ENCODE measurements at places on chromosomes 4 and X. TPM values are rescaled to one million over a fixed set of nuclear protein-coding genes. Genes with fewer than 3 reads are reported as not detected.

DNA sequence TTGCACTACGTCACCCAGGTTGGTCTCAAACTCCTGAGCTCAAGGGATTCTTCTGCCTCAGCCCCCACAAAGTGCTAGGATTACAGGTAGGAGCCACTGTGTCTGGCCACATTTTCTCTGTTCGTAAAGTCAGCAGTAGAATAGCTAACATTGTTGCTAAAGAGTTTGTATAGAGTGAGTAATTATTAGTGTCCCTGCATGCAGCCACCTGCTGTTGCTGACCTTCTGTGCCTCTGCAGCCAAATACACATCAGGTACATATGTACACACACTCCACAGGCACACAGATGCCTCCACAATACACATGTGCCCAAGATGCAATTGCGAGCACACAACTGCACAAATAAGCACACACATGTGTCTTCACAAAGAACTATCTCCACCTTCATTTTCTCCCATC lies 10.9 kb downstream of the DRD5 start:
- no peak for DNase-seq
- H3K4me1 ChIP-seq: no peaks in the 10 kb centered on the region
- no peaks in the 10 kb centered on the region for H3K36me3 ChIP-seq
- H3K27ac ChIP-seq: no peak overlapping the region

The PNCK gene
- not detected for polyA plus RNA-seq

- H3K4me1 ChIP-seq: no peaks in the 10 kb centered on the region
- DNase-seq: no peak
- H3K27me3 ChIP-seq: no peaks in the 10 kb centered on the region
These were observed 117.6 kb downstream of the CBR4 start for GRCh38 chr4:168892475-168892874.

The PDE6B gene
- polyA plus RNA-seq: 0.15 TPM

GRCh38 chr4:89769856-89770255 lies 67.1 kb downstream of the SNCA start:
- no peaks in the 10 kb centered on the region for H3K36me3 ChIP-seq
- H3K27me3 ChIP-seq: no peaks in the 10 kb centered on the region
- no peak for DNase-seq
- no peaks in the 10 kb centered on the region for H3K4me1 ChIP-seq
- no peak overlapping the region for H3K27ac ChIP-seq

- DNase-seq: no peak
- no peaks in the 10 kb centered on the region for H3K27me3 ChIP-seq
- no peak overlapping the region for H3K27ac ChIP-seq
- no peak overlapping the region for H3K4me3 ChIP-seq
- no peaks in the 10 kb centered on the region for H3K4me1 ChIP-seq
- no peaks in the 10 kb centered on the region for H3K36me3 ChIP-seq
These were observed 64.2 kb downstream of the TET2 start for GRCh38 chr4:105210916-105211315.

The NXT2 gene
- polyA plus RNA-seq: 9.6 TPM

The ZGRF1 gene
- 3.1 TPM for polyA plus RNA-seq

DNA sequence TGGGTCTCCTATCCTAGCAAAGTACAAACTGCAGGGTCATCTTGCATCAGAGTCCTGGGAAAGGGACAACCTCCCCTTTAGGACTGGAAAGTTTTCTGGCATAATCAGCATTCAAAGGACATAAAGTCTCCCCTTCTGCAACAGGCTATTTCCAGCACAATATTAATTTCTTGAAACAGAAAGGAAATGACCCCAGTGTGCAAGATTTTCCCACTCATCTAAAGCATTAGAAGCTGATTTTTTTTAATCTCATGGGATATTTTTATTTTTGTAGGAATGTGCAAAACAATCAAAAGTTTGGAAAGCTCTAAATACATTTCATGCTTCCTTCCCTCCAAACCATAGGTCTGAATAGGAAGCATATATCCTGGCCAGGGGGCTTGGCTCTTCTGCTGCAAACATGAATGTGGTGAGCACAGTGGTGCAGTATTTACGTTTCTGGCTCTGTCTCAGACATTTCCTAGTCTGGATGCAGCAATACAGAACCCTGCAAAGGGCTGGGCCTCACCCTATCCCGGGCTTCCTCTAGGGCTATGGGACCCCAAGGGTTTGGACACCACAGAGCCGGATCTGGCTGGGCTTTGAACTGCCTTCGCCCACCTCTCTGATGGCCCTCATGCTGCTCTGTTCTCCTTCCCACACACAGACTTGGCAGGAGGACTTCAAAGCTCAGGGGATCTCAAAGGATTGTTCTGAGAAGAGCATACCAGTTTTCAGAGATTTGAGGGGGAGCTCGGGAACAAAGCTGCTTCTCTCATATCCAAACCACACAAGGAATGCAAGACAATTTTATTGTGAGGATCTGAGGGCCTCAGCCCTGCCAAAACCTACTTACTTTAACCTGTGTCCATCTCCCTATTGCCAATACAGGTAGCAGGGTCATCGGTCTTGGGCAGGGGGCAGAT lies 64.9 kb downstream of the POLR2B start:
- no peak overlapping the region for H3K4me3 ChIP-seq
- H3K4me1 ChIP-seq: peaks cover 19% of the 10 kb centered on the region
- H3K27ac ChIP-seq: peak overlapping the region; percentile 53
- H3K36me3 ChIP-seq: no peaks in the 10 kb centered on the region
- no peak for DNase-seq

DNA sequence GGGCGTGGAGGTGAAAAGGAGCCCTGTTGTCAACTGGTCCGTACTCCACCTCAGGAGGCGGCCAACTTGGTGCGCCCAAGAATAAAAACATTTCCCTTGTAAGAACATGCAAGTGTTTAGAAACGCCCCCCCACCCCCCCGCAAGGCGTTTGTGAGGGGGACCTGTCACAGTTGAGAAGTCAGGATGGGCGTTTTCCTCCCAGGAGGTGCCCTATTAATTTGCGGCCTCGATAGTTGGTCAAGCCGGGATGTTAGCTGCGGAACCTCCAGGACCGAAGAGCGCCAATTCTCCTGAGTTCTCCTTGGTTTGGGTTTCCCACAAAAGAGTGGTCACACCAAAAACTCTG lies 651 bp upstream of the SAP30 start:
- H3K4me3 ChIP-seq: peak overlapping the region; percentile 88
- H3K4me1 ChIP-seq: peaks cover 2% of the 10 kb centered on the region
- H3K36me3 ChIP-seq: no peaks in the 10 kb centered on the region
- DNase-seq: no peak
- peak overlapping the region; percentile 93 for H3K27ac ChIP-seq

DNA sequence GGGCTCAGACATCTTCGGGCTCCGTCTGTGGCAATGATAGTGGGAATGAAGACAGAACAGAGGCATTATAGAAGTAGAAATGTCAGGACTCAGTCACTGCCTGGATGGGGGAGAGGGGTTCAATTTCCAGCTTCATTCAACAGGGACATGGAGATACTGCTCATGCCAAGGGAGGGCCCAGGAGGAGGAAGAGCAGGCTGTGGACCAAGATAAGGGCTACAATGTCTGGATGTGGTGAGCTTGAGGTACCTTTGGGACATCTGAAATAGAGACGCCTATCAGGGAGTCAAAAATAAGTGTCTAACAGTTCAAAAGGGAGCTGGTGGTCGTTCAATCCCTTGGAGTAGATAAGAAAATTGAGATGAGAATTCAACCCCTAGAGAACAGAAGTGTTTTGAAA lies 34.5 kb downstream of the ELF4 start:
- H3K27ac ChIP-seq: no peak overlapping the region
- H3K27me3 ChIP-seq: no peaks in the 10 kb centered on the region
- H3K36me3 ChIP-seq: no peaks in the 10 kb centered on the region
- H3K4me3 ChIP-seq: no peak overlapping the region

DNA sequence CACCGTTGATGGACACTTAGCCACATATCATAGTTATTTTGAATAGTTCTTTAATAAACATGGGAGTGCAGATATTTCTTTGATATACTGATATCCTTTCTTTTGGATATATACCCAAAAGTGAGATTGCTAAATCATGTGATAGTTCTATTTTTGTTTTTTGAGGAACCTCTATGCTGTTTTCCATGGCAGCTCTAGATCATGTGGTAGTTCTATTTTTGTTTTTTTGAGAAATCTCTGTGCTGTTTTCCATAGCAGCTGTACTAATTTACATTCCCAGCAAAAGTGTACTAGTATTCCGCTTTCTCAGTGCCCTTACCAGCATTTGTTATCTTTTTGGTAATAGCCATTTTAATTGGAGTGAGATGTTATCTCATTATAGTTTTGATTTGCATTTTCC lies 3.6 kb downstream of the SH3BGRL start:
- no peaks in the 10 kb centered on the region for H3K27me3 ChIP-seq
- no peaks in the 10 kb centered on the region for H3K36me3 ChIP-seq
- no peak overlapping the region for H3K4me3 ChIP-seq

The ANK2 gene
- polyA plus RNA-seq: 15.7 TPM

The PWWP3B gene
- not detected for polyA plus RNA-seq

GRCh38 chr4:165922747-165923146 lies 49.7 kb downstream of the TLL1 start:
- no peaks in the 10 kb centered on the region for H3K36me3 ChIP-seq
- H3K27ac ChIP-seq: no peak overlapping the region
- H3K4me1 ChIP-seq: no peaks in the 10 kb centered on the region

DNA sequence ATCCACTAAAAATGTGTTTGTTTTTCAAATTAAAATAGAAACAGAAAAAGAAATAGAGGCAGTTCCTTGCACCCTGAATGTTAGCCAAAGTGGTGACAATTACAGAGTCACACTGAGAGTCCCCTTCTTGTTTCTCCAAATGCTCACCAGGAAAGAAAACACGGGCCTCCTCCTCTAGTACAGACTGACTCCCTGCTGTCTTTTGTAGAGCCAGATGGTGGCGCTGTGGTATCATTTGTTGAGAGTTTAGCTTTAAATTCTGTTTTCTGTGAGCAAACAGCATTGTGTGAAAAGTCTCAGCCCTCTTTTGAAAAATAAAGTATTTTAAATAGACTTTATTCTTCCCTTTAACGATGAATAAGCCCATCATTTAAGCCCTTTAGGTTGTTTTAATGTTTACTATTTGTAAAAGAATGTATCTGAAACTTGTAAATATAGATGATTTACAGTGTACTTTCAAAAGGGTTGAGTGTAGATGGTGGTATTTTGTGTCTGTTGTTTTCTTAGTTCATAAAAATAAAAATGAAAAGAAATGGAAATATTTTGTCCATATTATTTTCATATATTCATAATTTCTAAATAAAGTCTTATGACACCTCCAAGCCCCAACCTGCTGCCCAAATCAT lies 36.9 kb upstream of the ATOH1 start:
- H3K27me3 ChIP-seq: no peaks in the 10 kb centered on the region
- H3K4me1 ChIP-seq: no peaks in the 10 kb centered on the region
- H3K36me3 ChIP-seq: no peaks in the 10 kb centered on the region
- H3K4me3 ChIP-seq: no peak overlapping the region
- DNase-seq: peak; percentile 23

The XAGE2 gene
- not detected for polyA plus RNA-seq
